Activated naive CD4-positive, alpha-beta T cell treated with anti-CD3 and anti-CD28 coated beads for 36 hours (primary cell): ENCODE measurements at places on chromosomes 4 and X. TPM values are rescaled to one million over a fixed set of nuclear protein-coding genes. Genes with fewer than 3 reads are reported as not detected.
A peak's percentile ranks its signal among the peaks of the same experiment; 100 is the strongest.

Gene RAB40AL
- total RNA-seq: 0.21 TPM

Gene TMPRSS11D
- total RNA-seq: not detected

Gene GAGE13
- total RNA-seq: not detected

Gene RBM46
- total RNA-seq: not detected

Gene PDE6B
- total RNA-seq: 17.4 TPM

GRCh38 chr4:5260121-5260520 lies 208.8 kb downstream of the STK32B start:
- DNase-seq: no peak

DNA sequence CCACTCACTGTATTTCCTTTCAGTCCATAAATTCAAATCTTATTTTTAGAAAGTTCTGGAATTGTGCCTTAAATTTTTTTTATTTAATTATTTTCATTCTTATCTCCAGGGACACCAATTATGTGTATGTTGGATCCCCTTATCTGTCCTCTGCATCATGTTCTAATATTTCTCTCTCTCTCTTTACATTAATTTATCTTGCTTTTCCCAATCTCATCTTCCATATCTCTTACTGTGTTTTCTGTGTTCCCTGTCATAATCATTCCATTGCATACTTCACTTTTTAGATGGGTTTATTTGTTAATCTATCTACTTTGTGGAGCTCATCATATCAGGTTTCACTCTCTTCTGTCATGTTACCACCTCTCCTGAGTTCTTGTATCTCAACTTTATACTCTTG lies 37.4 kb downstream of the PPP2R2C start:
- no peak for DNase-seq

DNA sequence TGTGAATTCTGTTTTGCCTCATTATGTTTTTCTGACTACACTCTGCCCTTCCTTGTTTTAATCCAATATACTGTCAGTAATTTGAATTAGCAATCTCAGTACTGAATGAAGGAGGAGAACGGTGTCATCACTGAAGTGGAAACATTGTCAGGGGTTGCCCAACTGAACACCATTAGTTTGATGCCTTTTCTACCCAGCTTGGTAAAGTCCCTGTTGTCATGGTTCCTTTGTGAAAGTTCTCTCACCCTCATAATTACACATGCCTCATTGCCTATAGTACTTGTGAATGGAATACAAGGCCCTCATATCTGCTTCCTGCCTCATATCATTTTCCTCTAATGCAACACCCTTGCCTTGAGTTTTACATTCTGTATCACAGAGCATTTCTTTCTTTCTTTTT lies 76.9 kb downstream of the RRAGB start:
- DNase-seq: peak; percentile 52

- DNase-seq: peak; percentile 49
Measured at GRCh38 chr4:76197971-76198410, 15.6 kb downstream of the SCARB2 start.

DNA sequence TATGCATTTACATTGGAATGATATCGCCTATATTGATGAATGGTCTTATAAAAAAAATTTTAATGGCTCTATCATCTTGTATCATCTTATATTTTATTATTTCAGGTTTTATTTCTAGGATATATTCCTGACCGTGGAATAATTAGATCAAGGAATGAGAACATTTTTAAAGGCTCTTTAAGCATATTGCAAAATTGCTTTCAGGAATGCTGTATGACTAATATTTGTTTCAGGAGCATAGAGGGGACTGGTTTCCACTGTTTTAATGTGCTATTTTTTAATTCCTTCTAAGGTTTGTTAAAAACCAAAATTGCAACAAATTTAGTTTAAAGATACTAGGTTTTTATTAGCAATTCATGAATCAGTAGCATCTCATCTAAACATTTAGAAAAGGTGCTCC lies 120.2 kb downstream of the BMPR1B start:
- no peak for DNase-seq

- DNase-seq: no peak
Measured at GRCh38 chrX:70043685-70044084, 6.1 kb downstream of the AWAT2 start.

DNA sequence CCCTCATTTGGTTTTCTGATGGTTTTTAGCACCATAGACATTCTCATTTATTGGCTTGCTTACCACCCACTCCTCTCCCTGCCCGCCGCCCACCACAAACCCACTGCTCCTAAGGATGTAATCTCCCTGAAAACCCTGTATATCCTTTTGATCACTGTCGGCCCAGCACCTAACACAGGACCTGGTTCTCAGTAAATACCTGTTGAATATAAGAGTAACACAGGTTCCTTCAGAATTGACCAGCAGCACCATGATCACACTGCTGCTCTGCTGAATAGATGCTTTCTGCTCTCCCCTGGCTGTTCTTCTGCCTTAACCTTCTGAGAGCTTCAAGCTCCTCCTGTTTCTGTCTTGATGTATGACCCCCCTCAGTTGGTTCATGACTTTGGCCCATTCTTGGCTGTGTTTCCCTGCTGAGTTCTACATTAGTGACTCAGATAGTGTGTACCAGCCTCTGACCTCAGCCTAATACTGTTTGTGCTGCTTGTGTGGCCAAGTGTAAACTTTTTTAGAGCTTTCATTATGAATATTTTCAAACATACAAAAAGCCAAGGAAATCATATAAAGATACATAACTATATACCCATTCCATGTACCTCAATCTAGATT lies 265.3 kb downstream of the FRMPD4 start:
- no peak for DNase-seq

- DNase-seq: no peak
Measured at GRCh38 chrX:2432298-2432863, 68.4 kb downstream of the DHRSX start.

DNA sequence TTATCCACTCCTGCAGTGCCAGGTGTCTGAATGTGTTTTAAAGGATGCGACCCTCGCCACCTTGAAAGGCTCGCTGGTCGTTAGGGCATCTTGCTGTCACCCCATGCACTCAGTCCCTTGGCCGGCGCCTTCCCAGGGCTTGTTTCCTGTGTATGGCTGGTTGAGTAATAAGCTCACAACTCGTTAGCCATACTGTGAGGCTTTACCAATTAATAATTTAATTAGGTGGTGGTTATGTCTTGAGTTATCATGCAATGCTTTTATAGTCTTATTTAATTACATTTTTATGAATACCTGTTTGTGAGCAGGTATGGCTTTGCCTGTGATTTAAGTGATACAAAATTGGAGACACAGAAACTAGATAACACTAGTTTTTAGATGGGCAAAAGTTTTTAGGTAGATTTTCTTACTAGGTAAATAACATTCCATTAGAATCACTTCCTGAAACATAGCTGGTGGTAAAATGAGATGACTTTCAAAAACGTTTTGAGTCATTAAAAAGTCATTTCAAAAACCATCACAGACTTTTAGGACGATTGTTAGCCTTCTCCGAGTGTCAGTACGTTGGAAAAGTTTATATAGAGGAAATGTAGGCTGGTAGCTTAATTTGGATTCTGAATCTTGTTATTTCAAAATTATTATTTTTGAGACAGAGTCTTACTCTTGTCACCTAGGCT lies 18.2 kb downstream of the PTTG2 start:
- DNase-seq: peak; percentile 25

DNA sequence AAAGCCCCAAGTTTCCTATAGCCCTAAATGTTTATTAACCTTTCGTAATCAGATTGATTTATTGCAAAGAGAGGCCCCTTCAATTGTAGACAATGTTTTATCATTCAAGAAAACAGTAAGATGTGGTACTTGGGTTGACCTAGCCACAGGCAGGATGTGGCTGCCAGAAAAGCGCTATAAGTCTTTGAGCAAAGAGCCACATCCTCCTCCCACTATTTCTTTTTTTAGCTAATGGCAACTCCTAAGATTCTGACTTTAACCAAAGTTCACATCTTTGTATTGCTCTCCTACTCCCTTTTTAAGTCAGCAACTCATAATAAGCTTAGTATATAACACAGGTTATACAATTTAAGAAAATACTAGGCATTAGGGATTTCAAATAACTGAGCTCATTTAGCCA lies 70.7 kb upstream of the PPP3CA start:
- peak; percentile 81 for DNase-seq

DNA sequence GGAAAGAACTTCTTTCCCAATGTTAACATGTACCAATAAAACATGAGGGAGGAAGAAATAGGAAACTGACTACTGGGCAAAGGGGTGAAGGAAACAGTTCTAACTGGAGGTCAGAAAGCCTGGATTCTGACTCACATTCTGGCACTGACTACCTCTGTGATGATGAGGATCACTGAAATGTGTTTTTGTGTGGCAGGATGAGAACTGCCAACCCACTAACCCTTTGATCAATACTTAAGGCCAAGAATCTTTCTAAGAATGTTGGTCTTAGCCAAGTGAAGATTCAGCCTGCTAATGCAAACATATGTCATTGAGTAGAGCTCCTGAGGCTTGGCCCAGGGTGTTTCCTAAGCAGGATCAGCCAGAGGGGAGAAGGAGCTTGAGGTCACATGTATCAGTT lies 4.6 kb downstream of the ALAS2 start:
- DNase-seq: no peak
